ENCODE measurements at places on chromosomes 7 and 10. TPM values are rescaled to one million over a fixed set of nuclear protein-coding genes. Genes with fewer than 3 reads are reported as not detected.

The CTNNA3 gene
- 198 TPM for total RNA-seq

The CPA5 gene
- total RNA-seq: not detected

The RSPH10B gene
- total RNA-seq: not detected

The AKR1C8 gene
- total RNA-seq: 0.86 TPM

The SPDYE2 gene
- total RNA-seq: not detected

The VIPR2 gene
- total RNA-seq: 23.2 TPM

The SFTPA1 gene
- 0.19 TPM for total RNA-seq

The ABCC2 gene
- total RNA-seq: 0.30 TPM

The GARIN1A gene
- total RNA-seq: 2.4 TPM

The NEUROD6 gene
- not detected for total RNA-seq

The CALML3 gene
- not detected for total RNA-seq

The TAS2R16 gene
- total RNA-seq: not detected

The SKIDA1 gene
- 1.8 TPM for total RNA-seq

The MIOS gene
- 24.9 TPM for total RNA-seq

The MOGAT3 gene
- not detected for total RNA-seq

The SEMA3C gene
- total RNA-seq: 60.8 TPM

The UCMA gene
- not detected for total RNA-seq

The CLDN3 gene
- total RNA-seq: not detected

The PRRT4 gene
- 2.4 TPM for total RNA-seq

The ZYX gene
- total RNA-seq: 126 TPM

The GPC2 gene
- 0.92 TPM for total RNA-seq

The ASB10 gene
- 17.3 TPM for total RNA-seq

The DNAJB12 gene
- total RNA-seq: 28.9 TPM

The ENTPD1 gene
- 14.7 TPM for total RNA-seq

The LSM8 gene
- 15.6 TPM for total RNA-seq

The IQUB gene
- total RNA-seq: 0.78 TPM

The MCM7 gene
- total RNA-seq: 20.5 TPM

The GIMAP4 gene
- total RNA-seq: 18.2 TPM

The MLXIPL gene
- 0.65 TPM for total RNA-seq

The AKR1C4 gene
- total RNA-seq: not detected

The CPEB3 gene
- total RNA-seq: 8.3 TPM

The ABCB1 gene
- 5.0 TPM for total RNA-seq

The GJC3 gene
- total RNA-seq: not detected

The KIF11 gene
- 0.59 TPM for total RNA-seq

The STRIP2 gene
- 20.4 TPM for total RNA-seq

The HSPB1 gene
- 2,571 TPM for total RNA-seq

The PRPS1L1 gene
- not detected for total RNA-seq

The SUPV3L1 gene
- total RNA-seq: 30.0 TPM

The BLNK gene
- total RNA-seq: 0.86 TPM

The SPDYE11 gene
- total RNA-seq: not detected

The SFMBT2 gene
- 14.2 TPM for total RNA-seq

The OR2A1 gene
- total RNA-seq: 0.19 TPM

The CFTR gene
- total RNA-seq: 0.19 TPM

The DIP2C gene
- 28.8 TPM for total RNA-seq

The TMEM184A gene
- total RNA-seq: 0.08 TPM

Data from cardiac septum (tissue), 1 donor.